ENCODE measurements at places on chromosomes 2 and 18. TPM values are rescaled to one million over a fixed set of nuclear protein-coding genes. Genes with fewer than 3 reads are reported as not detected.

- DNase-seq = no peak
Observed at GRCh38 chr2:142741764-142742269, 135.6 kb upstream of the KYNU start.

GRCh38 chr2:224268441-224268840 is 133.5 kb downstream of the FAM124B start:
- DNase-seq = no peak

DNA sequence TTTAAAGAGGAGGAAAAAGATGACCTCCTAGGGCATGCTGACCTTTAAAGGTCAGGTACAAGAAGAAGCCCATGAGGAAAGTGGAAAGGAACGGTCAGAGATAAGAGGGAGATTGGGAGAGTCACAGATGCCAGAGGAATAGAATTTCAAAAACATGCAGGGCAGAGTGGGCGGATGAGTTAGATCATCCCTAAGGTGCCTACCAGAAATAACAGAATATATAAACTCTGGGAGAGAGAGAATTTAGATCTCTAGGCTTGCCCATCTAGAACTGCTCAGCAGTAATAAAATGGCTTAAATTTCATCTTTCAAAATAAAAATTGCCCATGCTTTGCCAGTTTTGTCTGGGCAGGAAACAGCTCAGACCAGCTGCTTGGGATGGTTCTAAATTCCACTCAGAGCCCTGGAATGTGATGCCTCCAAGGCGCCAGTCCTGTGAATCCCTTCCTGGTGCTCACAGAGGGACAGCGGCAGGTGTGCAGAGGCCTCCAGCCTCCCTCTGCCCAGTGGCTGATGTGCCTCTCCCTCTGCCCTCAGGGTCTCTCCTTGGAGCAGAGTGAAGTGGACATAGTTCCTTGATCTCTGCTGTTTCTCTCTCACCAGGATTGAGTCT is 130.9 kb downstream of the ANTXR1 start:
- DNase-seq = no peak

GRCh38 chr2:54983345-54984220 is 66.7 kb downstream of the RTN4 start:
- DNase-seq = no peak

GRCh38 chr2:210363876-210364275 is 48.9 kb upstream of the MYL1 start:
- no peak for DNase-seq

- peak; percentile 56 for DNase-seq
Observed at GRCh38 chr2:203656522-203657287, 49.7 kb upstream of the CD28 start.

DNA sequence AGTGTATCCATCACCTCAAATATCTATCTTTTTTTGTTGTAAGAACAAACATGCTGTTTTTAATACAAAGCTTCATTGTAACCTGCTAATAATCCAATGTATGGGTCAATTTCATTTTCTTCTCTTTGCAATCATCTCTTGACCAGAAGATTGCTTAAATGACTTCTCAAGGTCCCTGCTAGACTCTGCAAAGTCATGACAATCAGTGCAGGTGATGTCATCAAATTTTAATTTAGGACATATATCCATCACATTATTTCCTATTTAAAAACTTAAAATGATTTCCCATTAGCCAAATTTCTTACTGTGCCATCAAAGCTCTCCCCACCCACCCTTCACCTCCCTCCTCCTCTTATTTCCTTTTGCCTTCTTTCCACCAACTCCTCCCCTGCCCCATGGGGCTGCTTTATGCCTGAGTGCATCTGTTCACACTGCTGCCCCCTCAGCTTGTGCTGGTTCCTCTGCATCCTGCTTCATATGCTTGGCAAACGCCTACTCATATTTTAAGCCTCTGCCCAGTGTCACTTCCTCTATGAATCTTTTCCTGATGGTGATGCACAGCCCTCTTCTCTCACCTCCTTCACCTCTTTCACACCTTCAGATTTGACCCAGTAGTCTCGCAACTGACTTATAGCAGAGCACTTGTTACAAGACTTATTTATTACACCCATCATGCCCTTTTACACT is 20.3 kb downstream of the PLEK start:
- no peak for DNase-seq

Gene IL1F10
- not detected for total RNA-seq

Gene TOGARAM2
- total RNA-seq = 24.8 TPM

Measured in left cardiac atrium (tissue), 4 donors.